Cardiac muscle cell (in vitro differentiated cells and primary cell): ENCODE measurements at places on chromosomes 6 and 20.

DNA sequence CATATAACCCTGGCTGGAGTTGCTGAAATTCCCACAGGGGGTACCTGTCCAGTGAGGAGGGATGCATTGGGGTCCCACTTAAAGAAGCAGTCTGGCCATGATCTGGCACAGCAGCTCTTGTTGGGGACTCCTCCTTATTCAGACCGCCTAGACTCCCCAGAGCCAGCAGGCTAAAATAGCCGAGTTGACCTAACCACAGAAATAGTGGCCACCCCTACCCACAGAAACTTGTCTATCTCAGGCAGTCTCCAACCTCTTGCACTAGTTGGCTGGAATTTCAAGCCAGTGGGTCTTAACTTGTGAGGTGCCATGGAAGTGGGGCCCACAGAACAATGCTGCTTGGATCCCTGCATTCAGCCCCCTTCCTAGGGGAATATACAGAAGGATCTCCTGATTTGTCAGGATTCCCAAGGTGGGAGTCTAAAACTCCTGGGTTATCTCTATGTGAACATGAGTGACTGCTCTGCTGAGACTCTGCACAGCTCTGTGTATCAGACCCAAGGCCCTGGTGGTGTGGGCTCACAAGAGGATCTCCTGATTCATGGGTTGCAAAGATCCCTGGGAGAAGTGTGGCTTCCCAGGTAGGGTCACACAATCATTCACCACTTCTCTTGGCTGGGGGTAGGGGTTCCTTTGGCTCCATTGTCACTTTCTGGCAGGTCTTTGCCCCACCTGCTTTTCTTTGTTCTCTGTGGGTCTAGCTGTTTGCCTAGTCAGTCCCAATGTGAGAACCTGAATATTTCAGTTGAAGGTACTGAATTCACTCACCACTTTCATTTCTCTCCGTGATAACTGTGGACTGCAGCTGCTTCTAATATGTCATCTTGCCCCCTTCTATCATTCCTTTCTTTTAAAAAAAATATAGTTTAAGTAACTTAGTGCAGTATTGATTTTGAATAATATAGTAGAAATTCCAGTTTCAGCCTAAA is 65.5 kb upstream of the CLVS2 start:
- no peak for DNase-seq

GRCh38 chr6:138590796-138591709 is 91.8 kb upstream of the NHSL1 start:
- peak; percentile 84 for DNase-seq

DNA sequence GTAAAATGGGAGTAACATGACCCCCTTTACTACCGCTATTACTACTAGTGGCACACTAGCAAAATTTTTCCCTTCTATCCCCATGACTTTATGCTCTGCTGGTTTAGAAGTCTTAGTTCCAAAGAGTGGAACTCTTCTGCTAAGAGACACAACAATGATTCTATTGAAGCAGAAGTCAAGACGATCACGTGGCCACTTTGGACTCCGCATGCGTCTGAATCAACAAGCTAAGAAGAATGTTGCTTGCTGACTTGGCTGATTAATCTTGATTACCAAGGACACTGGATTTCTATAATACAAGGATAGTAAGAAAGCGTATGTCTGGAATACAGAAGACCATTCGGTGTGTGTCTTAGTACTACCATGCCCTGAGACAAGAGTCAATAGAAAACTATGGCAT is 244.7 kb upstream of the BTBD3 start:
- no peak for DNase-seq

DNA sequence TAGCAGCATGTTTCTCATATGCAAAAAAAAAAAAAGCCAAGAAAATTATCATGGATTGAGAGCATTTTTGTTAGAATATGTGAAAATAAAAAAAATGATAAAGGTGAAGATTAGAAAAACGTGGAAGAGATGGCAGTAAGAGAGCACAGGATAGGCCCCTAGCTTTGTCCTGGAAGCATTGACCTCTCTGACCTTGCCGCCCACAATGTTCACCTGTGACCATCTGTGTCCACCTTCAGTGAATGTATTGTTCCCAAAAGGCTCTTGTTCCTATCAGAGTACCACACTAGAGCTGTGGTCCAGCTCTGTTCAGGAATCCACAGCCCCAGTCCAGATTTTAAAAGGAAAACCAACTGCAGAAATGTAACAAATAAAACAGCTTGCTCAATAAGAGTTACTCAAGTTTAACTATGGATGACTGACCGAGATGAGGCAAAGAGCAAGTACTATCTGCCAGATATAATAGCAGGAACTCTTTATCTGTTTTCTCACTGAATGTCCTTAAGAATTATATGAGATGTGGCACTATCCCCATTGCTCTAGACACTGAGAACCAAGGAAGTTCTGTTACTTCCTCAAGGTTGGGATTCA is 287.7 kb upstream of the STXBP5 start:
- DNase-seq = no peak

- no peak for DNase-seq
Observed at GRCh38 chr6:16837217-16837972, 76.1 kb upstream of the ATXN1 start.

DNA sequence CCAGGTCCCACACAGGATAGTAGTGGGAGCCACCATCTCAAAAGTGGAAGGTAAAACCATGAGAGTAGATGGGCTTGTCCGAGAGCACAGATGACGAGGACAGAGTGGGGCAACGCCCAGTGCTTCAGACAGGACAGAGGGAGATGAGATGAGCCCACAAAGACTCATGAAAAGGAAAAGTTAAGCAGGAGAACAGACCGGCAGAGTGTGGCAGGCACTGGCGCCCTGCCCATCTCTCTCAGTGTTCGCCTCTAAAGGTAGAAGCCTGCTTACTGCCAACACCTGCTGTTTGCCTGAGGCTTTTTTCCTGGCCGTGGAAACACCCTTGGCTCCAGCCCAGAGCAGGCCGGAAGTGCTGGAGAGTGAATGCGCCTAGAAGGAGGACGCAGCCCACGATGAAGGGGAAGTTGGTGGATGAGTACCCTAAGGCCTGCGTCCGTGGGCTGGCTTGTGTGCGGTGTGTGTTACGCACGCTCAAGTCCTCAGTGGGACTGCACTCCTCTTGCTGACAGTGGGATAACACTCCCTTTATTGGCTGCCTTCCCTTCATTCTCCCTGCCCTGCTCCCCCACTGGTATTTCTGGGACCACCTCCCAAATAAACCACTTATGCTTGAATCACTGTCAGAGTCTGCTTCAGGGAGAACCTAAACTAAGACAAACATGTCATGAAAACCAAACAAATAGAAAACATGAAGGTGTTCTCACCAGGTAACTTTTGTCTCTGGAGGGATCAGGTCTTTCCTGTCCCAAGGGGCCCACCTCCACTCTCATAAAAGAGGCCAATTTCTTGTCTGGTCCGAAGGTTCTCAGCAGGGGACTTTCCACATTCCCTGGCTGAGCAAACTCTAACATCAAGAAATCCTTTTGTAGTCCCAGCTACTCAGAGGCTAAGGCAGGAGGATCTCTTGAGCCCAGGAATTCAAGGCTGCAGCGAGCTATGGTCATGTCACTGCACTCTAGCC is 9.1 kb upstream of the FOXP4 start:
- DNase-seq = no peak

- no peak for DNase-seq
Observed at GRCh38 chr6:13712599-13712898, 914 bp upstream of the RANBP9 start.

- DNase-seq = no peak
Observed at GRCh38 chr20:63066506-63067265, 59.9 kb upstream of the BHLHE23 start.

- DNase-seq = no peak
Observed at GRCh38 chr6:75481394-75481793, 12.2 kb downstream of the FILIP1 start.
